ENCODE measurements at places on chromosomes 7 and 10.

- DNase-seq, result no peak
Measured at GRCh38 chr10:111392910-111393309, 316.1 kb downstream of the ADRA2A start.

DNA sequence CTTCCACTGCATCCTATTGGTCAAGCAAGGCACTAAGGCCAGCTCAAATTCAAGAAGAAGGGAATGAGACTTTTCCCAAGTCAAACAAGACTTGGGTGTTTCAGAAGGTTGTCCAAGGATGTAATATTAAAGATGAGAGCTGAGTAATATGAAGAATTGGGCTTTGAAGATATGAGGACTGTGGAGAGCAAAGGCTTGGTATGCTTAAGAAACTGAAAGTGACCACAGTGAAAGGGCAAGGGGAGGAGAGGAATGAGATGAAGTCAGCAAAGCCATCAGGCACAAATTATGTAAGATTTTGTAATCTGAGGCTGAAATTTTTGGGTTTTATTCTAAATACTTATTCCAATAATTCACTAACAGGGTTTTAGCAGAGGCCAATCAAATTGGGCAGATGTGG is 38.6 kb upstream of the NPY start:
- DNase-seq, result no peak

GRCh38 chr7:155885167-155886155 is 73.2 kb upstream of the SHH start:
- DNase-seq, result no peak

DNA sequence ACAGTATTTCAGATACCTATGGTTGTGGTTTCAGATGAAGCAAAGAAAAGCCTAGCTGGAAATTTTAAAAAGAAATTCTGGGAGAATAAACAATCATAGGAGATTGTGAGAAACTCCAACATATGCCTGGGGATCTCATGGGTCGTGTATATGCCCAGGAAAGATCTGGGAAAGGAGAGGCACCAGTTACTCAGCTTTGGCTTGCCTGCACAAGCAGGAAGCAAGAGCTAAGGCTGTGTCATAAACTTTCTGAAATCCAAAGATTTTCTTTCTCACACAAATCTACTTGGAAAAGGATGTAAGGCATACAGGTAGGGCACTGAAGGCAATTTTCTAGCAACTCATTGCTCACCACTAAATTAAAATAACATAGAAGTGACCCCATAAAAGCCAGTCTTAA is 373.6 kb downstream of the CDC14C start:
- DNase-seq, result no peak

GRCh38 chr7:148567524-148567923 is 23.0 kb upstream of the C7orf33 start:
- DNase-seq, result no peak

DNA sequence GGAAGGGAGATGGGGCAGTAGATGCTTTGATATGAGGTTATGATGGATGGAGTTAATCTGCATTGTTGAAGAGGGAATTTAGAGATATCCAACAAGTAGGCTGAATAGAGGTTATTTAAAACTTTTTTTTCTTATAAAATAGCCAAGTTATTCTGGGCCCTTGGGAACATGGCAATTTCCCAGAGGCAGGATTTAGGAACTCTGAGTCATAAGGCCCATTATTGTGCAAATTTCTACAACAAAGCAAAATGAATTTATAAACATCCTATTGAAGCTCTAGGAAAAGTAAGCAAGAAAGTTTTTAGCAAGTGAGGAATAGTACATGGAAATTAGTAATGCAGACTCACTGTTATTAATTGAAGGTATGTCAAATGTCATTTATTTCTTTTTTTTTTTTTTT is 160.9 kb upstream of the NPY start:
- DNase-seq, result no peak

DNA sequence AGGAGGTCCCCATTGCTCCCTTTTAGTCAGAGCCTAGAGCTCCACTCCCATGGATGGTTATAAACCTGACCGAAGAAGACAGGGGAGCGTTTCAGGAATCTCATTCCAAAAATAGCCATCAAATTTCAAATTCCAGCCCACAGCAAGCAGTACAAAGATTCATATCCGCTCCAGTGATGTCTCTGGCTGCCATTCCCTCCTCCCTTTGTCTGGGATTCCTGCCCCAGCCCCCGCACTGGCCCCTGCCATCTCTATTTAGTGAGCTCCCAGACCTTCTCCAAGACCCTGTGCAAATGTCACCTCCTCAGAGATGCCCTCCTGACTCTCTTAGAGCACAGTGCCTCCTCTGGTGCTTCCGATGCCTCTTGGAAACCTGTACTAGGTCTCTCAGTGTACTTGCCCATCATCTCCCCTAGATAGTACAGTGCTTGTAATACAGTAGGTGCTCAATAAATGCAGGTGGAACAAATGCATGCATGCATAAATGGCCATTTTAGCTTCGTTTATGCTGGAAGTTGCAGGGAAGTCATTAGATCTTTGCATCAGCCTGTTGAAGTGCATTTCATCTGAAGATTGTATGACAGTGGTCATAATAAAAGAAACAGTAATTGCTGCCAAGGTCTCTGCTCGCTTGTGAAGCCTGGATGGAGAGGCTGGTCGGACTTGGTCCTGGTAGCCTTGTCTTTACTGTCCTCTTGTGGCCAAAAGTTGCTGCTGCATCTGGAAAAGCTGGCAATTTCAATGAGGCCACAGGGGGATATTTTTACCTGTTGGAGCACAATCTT is 32.0 kb upstream of the HABP2 start:
- no peak for DNase-seq

DNA sequence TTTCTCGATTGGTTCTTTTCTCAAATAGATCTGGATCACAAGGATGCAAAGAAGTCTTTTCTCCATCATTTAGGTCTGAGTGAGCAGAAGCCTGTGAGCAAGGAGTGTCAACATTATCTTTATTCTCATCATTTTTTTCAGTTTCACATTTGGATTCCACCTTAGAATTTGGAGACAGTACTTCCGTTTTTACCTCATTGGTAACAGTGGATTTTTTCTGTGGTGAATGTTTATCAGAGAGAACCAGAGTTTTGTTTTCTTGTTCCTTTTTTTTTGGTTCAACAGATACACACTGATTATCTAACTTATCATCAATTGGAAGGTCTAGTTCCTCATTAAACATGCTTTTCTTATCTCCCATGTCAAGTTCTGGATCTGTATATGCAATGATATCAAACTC is 151.3 kb downstream of the GALNT11 start:
- no peak for DNase-seq

DNA sequence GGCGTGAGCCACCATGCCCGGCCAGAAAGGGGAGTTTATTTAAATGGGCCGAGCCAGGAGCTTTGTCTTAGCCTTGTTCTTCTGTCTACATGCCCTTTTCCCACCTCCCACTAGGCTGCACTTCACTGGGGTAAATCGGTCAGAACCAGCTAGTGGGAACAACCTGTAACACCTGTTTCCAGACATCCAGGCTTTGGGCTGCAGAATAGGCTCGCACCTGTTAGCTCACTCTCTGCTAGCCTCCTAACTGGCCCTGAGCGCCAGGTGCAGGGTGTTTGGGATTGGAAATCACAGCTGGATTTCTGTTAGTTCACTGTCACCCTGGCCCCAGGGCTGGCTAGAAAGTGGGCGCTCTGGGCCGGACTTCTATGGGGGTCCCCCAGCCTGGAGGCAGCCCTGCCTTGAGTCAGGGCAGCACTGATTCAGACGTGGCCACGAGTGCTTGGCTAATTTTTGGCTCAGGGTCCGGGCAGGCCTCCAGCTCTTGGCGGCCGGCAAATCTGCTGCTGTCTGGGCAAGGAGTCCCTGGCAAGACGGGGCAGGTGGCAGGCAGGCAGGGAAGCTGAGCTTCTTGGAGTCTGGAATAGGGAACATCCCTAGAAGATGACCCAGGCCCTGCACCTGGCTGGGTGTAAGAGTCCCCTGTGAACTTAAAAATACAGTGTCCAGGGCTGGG is 48.6 kb downstream of the GTF2IRD1 start:
- DNase-seq, result no peak

DNA sequence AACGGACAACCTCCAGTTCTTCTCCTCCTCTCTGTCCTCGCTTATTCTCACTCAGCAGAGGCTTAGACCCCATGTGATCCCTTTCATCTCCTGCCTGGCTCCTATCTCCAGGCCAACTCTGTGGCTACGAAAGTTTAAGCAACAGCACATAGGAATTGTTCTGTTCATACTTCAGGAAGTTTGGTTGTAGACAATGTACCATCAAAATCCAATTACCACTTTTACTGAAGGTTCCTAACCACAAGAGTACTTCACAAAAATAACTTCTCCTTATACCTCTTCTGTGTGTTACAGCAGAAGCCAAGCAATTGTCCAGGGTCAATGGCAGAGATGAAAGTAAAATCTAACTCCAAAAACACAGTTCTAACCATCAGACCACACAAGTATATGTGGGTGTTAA is 80.0 kb downstream of the SLC25A13 start:
- no peak for DNase-seq

DNA sequence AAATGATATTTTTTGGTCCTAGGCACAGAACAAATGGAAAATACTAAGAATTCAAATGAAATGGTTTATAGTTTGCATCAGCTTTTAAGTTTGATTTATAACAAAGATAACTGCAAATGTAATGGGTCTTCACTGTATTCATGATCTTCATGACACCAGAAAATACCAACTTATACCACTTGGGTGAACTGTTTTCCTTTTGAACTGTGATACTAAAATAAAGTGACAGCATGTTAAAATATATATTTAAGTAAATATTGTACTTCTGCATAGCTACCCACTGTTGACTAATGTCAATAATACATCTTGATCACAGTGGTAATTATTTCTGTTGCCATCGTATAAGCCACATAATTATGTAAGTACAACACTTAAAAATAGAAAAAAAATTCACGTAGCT is 442.0 kb upstream of the ANKRD30A start:
- DNase-seq, result no peak

GRCh38 chr10:28853195-28853594 is 175.9 kb downstream of the BAMBI start:
- DNase-seq, result no peak

DNA sequence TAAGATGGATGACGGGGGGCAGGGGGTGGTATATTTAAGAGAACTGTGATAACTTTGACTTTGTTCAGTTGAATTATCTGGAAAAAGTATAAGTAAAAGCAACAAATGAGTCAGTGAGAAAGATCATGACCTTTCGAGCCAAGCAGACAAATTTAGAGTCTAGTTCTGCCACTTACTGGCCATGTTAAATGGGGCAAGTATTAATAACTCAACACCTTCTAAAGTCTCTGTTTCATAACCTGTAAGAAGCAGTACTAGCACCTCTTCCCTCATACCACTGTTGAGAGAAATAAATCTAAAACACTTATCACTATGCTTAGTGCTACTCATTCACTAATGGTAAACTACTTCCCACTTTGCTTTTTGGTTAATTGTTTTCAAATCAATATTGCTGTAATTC is 604.4 kb upstream of the LRRN3 start:
- DNase-seq, result no peak

DNA sequence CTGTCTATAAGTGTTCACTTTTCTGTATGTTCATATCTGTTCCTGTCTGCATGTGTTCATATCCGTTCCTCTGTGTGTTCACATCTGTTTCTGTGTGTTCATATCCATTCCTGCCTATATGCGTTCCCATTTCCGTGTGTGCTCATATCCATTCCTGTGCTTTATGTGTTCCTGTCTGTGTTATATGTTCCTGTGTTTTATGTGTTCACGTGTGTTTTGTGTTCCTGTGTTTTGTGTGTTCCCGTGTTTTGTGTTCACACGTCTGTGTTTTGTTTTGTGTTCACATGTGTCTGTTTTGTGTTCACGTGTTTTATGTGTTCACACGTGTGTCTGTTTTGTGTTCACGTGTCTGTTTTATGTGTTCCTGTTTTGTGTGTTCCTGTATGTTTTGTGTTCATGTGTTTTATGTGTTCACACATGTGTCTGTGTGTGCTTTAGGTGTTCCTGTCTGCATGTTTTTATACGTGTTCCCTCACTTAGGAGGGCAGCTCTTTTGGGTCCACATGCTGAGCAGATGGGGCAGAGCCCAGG is 42.2 kb upstream of the CNPY1 start:
- no peak for DNase-seq

DNA sequence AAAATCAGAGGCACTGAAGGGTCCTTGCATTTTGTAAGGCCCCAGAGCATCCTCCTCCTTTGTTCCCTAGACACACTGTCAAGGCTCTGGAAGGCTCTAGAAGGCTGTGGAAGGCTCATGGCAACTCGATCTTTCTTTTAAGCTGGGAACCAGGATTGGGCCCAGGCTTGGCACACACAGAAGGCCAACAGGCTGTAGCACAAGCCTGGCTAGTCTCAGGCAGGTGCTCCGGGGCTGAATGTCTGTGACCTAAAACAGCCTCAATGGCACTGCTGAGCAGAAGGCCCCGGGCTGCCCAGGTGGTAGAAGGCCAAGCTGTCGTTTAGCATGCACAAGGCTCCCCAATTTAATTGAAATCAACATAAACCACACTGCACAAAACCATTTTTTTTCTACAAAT is 55.7 kb downstream of the PRKAG2 start:
- no peak for DNase-seq

- DNase-seq, result no peak
Measured at GRCh38 chr7:74233655-74234285, 20.4 kb downstream of the RFC2 start.

GRCh38 chr7:104951546-104951945 is 62.5 kb upstream of the KMT2E start:
- no peak for DNase-seq

DNA sequence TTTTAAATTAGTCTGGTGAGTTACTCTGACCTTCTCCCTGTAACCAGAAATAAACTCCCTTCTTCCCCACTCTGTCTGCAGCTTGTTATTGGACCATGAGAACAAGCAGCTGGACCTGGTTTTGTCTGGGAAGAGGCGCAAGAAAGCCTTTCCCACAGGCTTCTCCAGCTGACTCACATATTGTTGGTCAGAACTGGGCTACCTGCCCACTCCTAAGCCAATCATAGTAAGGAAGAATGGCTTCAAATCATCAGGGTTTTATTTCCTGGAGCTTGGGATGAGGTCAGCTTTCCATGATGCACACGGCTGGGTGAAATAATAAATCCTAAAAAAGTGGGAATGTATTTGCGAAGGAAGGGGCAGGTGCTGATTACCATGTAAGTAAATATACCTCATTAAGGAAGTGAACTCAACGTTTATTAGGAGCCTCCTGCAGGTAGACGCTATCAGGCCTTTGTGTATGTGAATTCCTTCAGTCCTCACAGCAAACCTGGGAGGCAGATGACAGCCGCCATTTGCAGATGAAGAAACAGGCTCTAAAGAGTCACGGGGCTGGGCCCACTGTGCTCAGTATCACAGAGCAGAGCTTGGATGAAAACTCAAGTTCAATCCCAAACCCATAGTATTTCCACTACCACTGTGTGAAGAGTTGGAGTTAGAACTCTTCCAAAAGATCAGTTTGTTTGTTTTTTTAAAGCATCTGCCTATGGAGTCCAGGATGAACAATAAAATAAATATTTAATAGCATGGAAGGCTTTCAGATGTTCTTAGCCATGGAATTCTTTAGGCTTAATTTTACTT is 32.8 kb downstream of the IL15RA start:
- no peak for DNase-seq

- no peak for DNase-seq
Measured at GRCh38 chr10:75228834-75229233, 6.9 kb downstream of the COMTD1 start.
